SJSA1 (cell line): ENCODE measurements at places on chromosomes 1 and 21. TPM values are rescaled to one million over a fixed set of nuclear protein-coding genes. Genes with fewer than 3 reads are reported as not detected.

DNA sequence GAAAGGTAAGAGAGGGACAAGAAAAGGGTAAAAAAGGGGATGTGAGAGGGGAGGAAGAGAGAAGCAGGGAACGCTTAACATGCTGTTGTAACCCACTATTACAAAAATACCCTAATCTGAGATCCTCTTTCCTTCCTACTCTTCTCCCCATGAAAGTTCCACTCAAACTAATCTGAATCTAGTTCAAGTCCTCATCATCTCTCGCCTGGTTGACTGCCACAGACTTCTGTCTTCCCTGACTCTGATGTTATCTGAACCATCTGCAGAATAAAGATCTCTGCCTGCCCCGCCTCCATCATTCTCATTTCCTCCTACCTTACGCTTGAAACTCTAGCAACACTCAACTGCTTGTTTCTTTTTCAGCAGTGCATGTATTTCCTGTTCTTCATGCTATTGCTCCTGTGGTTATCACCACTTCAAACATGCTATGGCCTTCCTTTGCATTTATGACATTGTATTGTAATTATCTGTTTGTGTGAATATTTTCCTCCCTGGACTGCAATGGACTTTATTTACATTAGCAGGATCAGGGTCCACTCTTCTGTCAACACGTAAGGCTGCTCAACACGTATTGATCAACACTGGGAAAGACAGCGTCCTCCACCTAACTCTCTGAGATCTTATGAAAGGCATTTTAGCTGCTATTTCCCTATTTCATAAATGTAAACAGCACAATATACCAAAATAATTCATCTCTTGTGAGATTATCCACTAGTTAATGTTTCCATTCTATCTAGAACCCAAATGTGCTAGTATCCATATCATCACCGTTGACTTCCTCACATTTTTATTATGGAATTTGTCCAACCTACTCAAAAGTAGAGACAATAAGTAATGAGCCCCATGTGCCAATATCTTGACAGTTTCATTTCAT, 215.5 kb upstream of the USP25 start:
- no peaks in the 10 kb centered on the region for H3K4me1 ChIP-seq
- no peak overlapping the region for H3K4me3 ChIP-seq
- no peak overlapping the region for H3K27ac ChIP-seq
- no peaks in the 10 kb centered on the region for H3K36me3 ChIP-seq
- H3K27me3 ChIP-seq: no peaks in the 10 kb centered on the region
- no peak for DNase-seq

DNA sequence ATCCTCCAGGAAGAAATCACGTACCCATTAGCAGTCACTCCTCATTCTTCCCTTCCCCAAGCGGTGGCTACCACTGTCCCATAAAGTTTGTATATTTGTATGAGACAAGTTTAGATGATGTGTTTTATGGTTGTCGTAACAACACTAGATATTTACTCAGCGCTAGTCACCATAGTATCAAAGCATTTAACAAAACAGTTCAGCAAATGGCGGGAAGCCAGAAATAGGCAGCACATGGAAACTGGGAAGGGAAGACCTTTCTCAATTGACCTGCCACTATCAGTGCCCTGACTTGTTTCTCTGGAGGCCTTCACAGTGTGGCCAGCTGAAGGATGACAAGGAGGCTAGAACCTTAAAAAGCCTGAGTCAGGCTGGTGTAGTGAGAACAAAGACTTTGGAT, 31.1 kb downstream of the CNST start:
- peaks cover 30% of the 10 kb centered on the region for H3K4me1 ChIP-seq
- peaks cover 16% of the 10 kb centered on the region; the same call in 1 of the 2 replicates for H3K36me3 ChIP-seq
- no peaks in the 10 kb centered on the region for H3K27me3 ChIP-seq
- H3K27ac ChIP-seq: peak overlapping the region; percentile 68
- DNase-seq: peak; percentile 76
- no peak overlapping the region for H3K4me3 ChIP-seq

DNA sequence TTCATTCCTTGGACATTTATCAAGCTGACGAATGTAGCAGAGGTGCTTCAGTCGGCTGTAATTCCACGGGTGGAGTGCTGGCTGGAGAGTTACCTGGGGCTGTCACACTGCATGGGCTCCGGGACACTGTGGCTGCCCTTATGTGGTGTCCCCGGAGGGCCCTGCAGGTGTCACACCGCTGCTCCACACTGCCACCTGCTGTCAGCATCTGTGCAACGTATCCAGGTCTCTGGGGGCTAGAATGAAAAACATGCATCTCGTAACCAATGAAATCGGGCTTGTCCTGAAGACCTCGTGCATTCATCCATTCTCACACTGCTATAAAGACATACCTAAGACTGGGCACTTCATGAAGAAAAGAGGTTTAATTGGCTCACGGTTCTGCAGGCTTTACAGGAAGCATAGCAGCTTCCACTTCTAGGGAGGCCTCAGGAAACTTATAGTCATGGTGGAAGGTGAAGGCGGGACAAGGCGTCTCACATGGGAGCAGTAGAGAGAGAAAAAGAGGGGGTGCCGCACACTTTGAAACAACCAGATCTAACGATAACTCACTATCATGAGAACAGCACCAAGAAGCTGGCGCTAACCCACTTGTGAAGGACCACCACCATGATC, 46.7 kb upstream of the PCBP3 start:
- H3K27ac ChIP-seq: no peak overlapping the region
- no peak overlapping the region for H3K4me3 ChIP-seq
- H3K27me3 ChIP-seq: no peaks in the 10 kb centered on the region
- DNase-seq: peak; percentile 57
- no peaks in the 10 kb centered on the region for H3K4me1 ChIP-seq
- H3K36me3 ChIP-seq: no peaks in the 10 kb centered on the region

GRCh38 chr1:193448682-193449461, 262.5 kb upstream of the B3GALT2 start:
- H3K4me1 ChIP-seq: no peaks in the 10 kb centered on the region
- H3K4me3 ChIP-seq: no peak overlapping the region
- H3K27ac ChIP-seq: no peak overlapping the region
- no peak for DNase-seq
- H3K27me3 ChIP-seq: no peaks in the 10 kb centered on the region

GRCh38 chr1:192524223-192524622, 51.4 kb upstream of the RGS1 start:
- no peak overlapping the region for H3K27ac ChIP-seq
- DNase-seq: no peak

DNA sequence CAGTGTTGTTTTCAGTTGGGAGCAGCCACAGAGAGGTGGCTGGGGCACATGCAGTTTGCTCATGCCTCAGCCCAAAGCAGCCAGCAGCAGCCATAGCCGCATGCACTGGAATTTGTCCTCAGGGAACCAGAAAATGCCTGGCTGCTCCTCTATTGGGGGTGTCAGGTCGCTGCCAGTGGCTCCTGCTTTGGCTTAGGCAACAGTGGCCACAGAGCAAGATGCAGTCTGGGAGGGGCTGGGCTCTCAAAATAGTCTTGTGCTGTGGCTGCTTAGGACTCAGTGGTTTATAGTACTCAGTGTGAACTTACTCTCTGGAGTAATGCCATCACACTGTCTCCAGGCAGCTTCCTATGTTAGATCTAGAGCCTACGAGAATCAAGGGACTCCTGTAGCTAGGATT, 25.0 kb downstream of the CD55 start:
- H3K4me1 ChIP-seq: peaks cover 7% of the 10 kb centered on the region; the same call in 1 of the 2 replicates
- no peak overlapping the region for H3K27ac ChIP-seq
- no peaks in the 10 kb centered on the region for H3K27me3 ChIP-seq
- H3K36me3 ChIP-seq: peaks cover 15% of the 10 kb centered on the region; the same call in 1 of the 2 replicates
- no peak for DNase-seq
- H3K4me3 ChIP-seq: no peak overlapping the region

GRCh38 chr1:10228528-10228927, 18.2 kb downstream of the KIF1B start:
- H3K27ac ChIP-seq: no peak overlapping the region
- peaks cover 26% of the 10 kb centered on the region for H3K4me1 ChIP-seq
- no peaks in the 10 kb centered on the region for H3K36me3 ChIP-seq
- no peak overlapping the region for H3K4me3 ChIP-seq
- no peak for DNase-seq
- no peaks in the 10 kb centered on the region for H3K27me3 ChIP-seq

DNA sequence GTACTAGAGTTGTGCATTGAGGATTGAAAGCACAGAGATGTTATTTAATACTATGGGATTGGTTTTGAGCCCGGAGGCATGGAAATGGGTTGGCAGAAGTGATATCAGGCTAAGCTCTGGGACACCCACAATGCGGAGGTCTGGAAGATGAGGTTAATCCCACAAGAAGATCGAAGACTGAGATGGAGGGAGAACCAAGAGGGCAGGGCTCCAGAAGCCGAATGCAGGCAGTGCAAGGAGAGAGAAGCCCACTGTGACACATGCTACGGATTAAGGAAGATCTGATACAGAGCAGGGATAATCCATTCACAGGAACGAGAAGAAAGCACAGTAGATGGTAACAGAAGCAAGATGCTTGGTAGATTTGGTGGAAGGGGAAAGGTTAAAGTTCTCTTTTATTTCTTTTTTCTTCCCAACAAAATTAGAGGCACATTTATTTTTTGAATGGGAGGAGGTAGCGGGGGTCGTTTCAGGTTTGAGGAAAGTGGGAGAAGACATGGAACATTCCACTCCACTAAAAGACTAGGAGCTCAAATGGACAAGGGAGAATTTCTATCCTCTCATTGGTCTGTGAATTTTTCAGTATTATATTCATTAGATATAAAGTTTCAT, 113.2 kb downstream of the NCAM2 start:
- no peaks in the 10 kb centered on the region for H3K27me3 ChIP-seq
- H3K4me1 ChIP-seq: no peaks in the 10 kb centered on the region
- no peak overlapping the region for H3K4me3 ChIP-seq

DNA sequence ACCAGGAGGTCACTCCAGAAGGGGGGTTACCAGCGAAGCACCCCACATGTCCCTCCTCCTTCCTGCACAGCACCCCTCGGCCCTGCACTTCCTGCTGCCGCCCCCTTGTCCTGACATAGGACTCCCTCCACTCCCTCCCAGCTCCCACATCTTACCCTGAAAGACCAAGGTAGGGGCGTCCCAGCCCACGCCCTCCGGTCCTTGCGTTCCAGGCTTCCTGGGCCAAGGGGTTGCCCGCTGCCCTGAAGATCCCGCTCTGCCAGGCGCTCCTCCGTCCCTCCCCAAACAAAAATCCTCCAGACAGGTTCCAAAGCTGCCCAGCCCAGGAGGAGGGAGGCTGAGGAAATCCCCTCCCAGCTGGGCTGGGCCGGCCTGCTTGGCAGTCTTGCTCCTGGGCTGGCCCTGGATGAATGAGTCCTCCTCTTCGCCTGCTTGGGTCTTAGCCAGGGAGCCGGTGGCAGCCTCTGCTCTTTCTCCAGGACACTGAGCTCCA, at the start of gene RHBDL2:
RHBDL2 (minus strand) TSS at position 304 of the 493 bp plus-strand sequence. CDS start 22,618 bp downstream, outside the sequence.
- no peaks in the 10 kb centered on the region for H3K27me3 ChIP-seq
- H3K36me3 ChIP-seq: no peaks in the 10 kb centered on the region
- H3K4me3 ChIP-seq: peak within 1 kb of the TSS; percentile 33
- H3K4me1 ChIP-seq: peaks cover 9% of the 10 kb centered on the region; the same call in 1 of the 2 replicates

GRCh38 chr1:6577831-6578525, 1.8 kb upstream of the ZBTB48 start:
- DNase-seq: no peak
- H3K36me3 ChIP-seq: peaks cover 11% of the 10 kb centered on the region
- H3K4me1 ChIP-seq: peaks cover 22% of the 10 kb centered on the region
- no peaks in the 10 kb centered on the region for H3K27me3 ChIP-seq

GRCh38 chr1:229114850-229115365, 156.0 kb upstream of the RAB4A start:
- H3K27ac ChIP-seq: no peak overlapping the region
- no peaks in the 10 kb centered on the region for H3K36me3 ChIP-seq

DNA sequence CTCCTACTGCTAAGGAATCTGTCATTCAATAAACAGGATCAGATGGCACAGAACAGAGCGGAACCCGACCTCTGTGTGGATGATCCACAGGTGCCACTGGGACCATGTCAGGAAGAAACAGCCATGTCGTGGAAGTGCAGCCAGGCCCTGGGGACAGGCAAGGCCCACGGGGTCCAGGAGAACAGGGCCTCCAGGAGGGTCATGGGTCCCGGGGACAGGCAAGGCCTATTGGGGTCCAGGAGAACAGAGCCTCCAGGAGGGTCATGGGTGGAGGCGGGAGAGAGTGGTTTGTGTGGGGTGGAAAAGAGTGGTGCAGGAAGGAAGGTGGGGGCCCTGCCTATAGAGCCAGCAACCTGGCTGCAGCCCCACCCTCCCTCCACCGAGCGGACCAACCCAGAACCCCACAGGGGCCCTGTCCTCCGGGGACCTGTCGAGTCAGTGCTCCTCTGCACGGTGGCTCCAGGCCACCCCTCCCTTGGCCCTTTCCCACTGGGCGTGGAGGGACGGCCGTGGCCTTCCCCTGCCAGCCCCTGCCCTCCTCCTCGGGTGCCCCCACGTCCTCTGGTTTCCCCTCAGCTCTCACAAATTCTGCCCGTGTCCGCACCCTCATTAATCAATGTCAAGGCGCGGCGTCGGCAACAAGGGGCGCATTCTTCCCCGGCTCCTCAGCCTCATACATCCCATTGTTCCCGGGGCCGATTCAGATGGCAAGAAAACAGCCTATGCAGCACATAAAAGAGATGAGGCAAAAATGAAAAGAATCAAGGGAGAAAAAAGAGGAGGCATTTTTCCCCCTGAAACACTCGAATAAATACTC, 146.4 kb downstream of the PRDM16 start:
- no peak overlapping the region for H3K27ac ChIP-seq
- no peaks in the 10 kb centered on the region for H3K4me1 ChIP-seq
- no peaks in the 10 kb centered on the region for H3K27me3 ChIP-seq
- H3K4me3 ChIP-seq: no peak overlapping the region

- no peaks in the 10 kb centered on the region for H3K27me3 ChIP-seq
- H3K4me3 ChIP-seq: no peak overlapping the region
- peaks cover 70% of the 10 kb centered on the region for H3K36me3 ChIP-seq
- no peak overlapping the region for H3K27ac ChIP-seq
- H3K4me1 ChIP-seq: peaks cover 8% of the 10 kb centered on the region
- no peak for DNase-seq
These were observed 4.2 kb downstream of the TOR1AIP2 start for GRCh38 chr1:179873438-179873851.

DNA sequence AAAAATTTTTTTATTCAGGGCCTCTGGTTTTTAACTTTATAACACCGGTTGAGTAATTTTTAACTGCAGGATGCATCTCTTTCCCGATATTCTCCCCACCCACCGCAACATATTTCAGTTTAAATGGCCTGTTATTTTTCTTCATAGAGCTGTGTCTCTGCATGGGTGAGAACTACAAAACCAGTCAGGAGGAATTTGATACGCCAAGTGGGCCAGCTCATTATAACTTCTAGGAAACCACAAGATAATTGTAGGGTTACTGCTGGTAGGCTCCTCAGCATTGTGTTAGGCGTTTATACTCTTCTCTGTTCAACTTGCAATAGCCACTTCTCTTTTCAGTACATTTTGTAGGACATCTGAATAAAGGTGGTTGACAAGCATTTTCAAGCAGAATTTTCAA, 169.7 kb downstream of the PBX1 start:
- no peaks in the 10 kb centered on the region for H3K27me3 ChIP-seq
- no peak for DNase-seq
- no peaks in the 10 kb centered on the region for H3K36me3 ChIP-seq
- no peak overlapping the region for H3K27ac ChIP-seq
- H3K4me1 ChIP-seq: peaks cover 12% of the 10 kb centered on the region

Gene ICOSLG
- total RNA-seq: 0.26 TPM in 1 of 2 replicates, not detected in the other

Gene MCOLN2
- 1.4 and 1.9 TPM in 2 replicates for total RNA-seq

Gene NPHS2
- not detected in 2 replicates for total RNA-seq

Gene AHCTF1
- 31.3 and 37.5 TPM in 2 replicates for total RNA-seq

Gene CACHD1
- 0.34 TPM in 2 replicates for total RNA-seq

Gene SPRR4
- not detected in 2 replicates for total RNA-seq

Gene SPRR2E
- not detected in 2 replicates for total RNA-seq

Gene RHOU
- 13.6 and 17.7 TPM in 2 replicates for total RNA-seq

Gene KIF21B
- total RNA-seq: 1.1 and 1.7 TPM in 2 replicates

Gene OR10Z1
- not detected in 2 replicates for total RNA-seq
